ENCODE measurements at places on chromosomes 7 and 10. TPM values are rescaled to one million over a fixed set of nuclear protein-coding genes. Genes with fewer than 3 reads are reported as not detected.

STEAP1B gene
- total RNA-seq, result 0.17 TPM

GRCh38 chr10:83522456-83522855, 616.9 kb upstream of the GHITM start:
- no peak for DNase-seq

SFMBT2 gene
- total RNA-seq, result 32.3 TPM

ABHD11 gene
- 15.6 TPM for total RNA-seq

GRCh38 chr10:75598998-75599397, 167.6 kb downstream of the LRMDA start:
- DNase-seq, result no peak

GRCh38 chr7:27187475-27188385, 2.7 kb upstream of the HOXA11 start:
- no peak for DNase-seq

FAM221A gene
- 4.5 TPM for total RNA-seq

DNA sequence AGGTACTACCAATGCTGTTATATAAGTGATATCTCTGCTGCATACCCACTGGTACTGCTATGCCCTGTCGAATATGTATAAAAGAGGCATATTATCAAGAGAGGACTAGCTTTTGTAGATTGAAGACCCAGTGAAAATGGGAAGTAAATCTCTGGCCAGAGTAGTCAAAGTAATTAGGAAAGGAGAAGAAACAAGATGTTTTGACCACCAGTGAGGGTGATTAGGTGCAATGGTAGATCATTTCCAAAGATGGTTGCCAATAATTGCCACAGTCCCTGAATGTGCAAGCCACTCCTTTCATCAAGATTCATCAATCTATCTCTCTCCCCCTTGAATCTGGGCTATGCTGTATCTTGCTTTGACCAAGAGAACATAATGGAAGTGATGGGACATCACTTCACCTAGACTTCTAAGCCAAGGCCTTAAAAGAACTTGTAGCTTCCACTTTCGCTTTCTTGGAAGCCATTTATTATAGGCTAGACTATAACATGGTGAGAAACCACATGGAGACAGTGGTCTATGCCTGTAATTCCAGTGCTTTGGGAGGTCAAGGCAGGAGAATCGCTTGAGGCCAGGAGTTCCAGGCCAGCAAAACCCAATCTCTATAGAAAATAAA, 52.6 kb upstream of the ST8SIA6 start:
- no peak for DNase-seq

DNA sequence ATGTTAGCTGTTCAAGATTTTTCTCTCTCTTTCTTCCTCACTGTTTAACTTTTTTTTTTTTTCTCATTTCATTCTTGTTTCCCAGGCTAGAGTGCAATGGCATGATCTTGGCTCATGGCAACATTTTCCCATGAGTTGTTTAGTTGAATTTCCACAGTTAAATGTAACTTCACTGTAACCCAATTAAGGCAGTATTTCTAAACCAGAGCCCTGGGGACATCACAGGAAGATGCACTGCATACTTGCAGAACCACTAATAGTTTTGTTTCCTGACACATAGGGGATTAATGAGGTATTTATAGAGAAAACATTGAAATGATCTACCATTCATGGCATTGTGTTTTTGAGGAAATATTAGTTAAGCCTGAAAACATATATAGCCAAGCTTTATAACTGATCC, 795.6 kb upstream of the GHITM start:
- no peak for DNase-seq

Data from activated CD4-positive, alpha-beta T cell treated with anti-CD3 and anti-CD28 coated beads, Interleukin-2, amount 10 ng/mL, durations not matched to agents 7 days and 5 days (primary cell).